ENCODE measurements at places on chromosomes 5 and 9.

DNA sequence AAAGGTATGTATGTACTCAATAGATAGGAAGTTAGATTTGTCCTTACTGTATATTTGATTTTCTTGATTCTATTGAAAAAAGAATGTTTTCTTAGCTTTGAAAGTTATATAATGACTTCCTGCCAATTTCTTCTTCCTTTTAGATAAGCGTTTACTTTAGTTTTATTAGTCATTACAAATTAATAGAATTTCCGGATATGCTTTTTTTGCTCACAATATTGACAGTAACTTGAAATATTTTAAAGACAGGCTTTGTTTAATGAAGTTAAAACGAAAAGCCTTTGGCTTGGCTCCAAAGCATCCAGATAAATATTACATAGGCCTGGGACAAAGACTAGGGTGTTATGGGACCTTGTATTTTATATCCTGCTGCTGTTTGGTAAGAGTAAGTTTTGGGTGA is 49.5 kb downstream of the CWC27 start:
- no peak for DNase-seq

- DNase-seq, result no peak
These were observed 16.2 kb downstream of the GDNF start for GRCh38 chr5:37823433-37824152.

DNA sequence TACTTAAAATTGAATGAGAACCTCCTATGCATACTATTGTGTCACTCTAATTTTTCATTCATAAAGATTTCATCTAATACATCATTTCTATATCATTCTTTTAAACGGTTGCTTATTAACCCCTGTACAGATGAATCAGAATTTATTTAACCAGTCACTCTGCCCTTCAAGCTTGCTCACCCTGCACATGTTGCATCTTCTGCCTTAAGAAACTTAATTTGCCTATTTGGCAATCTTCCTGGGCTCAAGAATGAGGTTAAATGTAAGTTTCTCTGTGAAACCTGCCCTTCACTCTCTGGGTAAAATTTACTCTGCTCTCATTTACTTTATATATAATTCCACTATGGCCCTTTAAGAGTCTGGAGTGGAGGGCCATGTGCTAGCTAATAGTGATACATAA is 434.7 kb upstream of the ZNF608 start:
- DNase-seq, result no peak

GRCh38 chr5:54719384-54720283 is 202.1 kb downstream of the SNX18 start:
- peak; percentile 73 for DNase-seq

DNA sequence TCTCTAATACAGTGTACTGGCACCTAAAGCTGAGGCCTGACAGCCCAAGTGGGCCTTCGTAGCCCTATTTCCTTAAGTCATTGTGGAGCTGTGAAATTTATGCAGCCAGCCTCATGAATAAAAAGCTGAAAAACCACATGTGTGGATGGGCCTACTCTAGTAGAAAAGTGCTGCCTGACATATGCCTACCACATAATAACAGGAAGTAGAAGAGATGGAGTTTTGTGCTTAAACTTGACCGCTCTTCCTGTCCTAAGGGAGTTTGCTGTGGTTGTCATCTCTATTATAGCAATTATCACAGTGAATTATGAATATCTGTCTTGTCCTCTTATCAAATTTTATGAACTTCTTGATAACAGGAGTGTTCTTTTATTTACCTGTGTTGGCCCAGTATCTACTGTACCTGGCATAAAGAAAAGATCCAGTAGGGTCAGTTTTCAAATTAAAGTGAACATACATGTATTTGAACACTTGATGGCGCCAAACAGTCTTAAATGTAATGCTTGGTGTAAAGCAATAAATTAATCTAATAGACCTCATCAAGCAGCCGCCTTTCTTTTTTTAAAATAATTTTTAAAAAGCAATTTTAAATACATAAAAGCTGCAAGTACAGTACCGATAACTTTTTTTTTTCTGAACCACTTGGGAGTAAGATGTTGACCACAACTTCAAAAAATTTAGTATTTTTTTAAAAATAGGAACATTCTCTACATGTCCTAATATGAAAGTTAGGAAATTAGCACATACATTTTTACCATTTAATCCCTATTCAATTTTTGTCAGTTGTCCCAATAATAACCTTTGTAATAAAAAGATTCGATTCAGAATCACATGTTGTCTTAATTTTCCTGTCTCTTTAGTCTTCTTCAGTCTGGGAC is 51.0 kb downstream of the FKTN start:
- DNase-seq, result peak; percentile 49

- no peak for DNase-seq
These were observed 5.6 kb downstream of the TLE1 start for GRCh38 chr9:81683704-81684103.

DNA sequence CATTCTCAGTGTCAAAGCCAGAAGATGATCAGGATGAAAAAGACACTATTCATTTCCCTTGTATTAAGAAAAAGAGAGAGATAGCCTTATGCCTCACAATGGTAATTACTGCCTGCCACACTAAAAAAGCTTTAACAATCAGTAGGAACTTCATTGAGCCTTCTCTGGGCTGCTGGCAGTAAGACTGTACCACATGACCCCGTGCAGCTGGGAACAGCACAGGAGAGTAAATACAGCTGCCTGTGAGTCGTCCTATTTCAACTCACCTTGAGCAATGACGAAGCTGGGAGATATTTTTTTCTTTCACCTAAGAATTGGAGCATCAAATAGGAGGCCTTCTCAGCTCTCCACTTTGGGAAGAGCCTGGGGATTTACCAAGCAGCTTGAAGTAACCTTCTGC is 316.3 kb downstream of the GABRB2 start:
- DNase-seq, result no peak

GRCh38 chr9:26801772-26802171 is 90.8 kb downstream of the CAAP1 start:
- no peak for DNase-seq

- DNase-seq, result no peak
These were observed 173.7 kb downstream of the DAB2IP start for GRCh38 chr9:121825031-121825691.

DNA sequence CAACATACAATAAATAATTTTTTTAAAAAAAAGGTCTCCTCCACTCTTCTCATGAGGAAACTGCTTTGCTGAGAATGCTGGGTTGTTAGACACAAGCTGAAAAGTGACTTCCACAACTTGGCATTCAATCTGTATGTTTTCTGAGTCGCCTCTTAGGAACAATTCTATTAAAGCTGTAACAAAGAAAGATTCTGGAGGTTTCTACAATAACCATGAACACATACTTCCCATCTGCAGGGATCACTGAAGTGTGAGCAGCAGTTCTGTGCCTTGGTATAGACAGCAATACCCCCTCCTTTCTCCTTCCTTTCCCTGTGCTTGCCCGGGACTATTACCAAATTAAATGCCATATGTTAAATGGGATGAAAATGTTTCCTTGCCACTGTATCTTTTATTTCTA is 1.5 kb downstream of the DIRAS2 start:
- no peak for DNase-seq

GRCh38 chr9:132147331-132147730 is 14.5 kb upstream of the NTNG2 start:
- no peak for DNase-seq

GRCh38 chr9:72132052-72132451 is 17.2 kb upstream of the GDA start:
- peak; percentile 22 for DNase-seq

GRCh38 chr5:95858023-95858461 is 35.5 kb upstream of the GLRX start:
- DNase-seq, result no peak

DNA sequence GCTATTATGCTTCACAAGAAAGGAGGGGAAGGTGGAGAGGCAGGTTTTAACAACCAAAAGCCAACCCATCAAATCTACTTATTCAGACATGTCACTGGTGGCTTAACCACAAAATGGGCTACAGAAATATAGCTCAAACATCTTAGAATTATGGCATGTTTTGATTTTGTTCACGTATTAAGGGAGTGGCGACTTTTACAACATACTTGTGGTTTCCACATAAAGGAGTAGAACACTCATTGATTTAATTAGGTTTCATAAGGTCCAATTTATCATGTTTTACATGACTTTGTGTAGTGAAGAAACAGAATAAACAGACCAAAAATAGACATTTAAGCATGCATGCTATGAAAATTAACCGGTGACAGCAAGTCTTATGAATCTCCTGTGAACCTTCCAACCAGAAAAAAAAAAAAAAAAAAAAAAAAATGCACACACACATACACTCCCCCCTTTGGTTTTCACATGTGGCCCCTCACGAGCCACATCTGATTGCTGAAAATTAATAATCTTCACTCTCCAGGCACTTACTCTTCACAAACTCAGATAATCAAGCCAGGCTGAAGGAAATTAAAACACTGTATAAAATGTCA is 5.4 kb downstream of the ZNF608 start:
- no peak for DNase-seq

- DNase-seq, result no peak
These were observed 82.0 kb downstream of the WNK2 start for GRCh38 chr9:93265972-93266371.

GRCh38 chr9:117561761-117562160 is 142.4 kb upstream of the TLR4 start:
- DNase-seq, result no peak

GRCh38 chr5:53335115-53335514 is 145.3 kb upstream of the FST start:
- DNase-seq, result no peak

- no peak for DNase-seq
These were observed 87.5 kb downstream of the SECISBP2 start for GRCh38 chr9:89405826-89406225.

DNA sequence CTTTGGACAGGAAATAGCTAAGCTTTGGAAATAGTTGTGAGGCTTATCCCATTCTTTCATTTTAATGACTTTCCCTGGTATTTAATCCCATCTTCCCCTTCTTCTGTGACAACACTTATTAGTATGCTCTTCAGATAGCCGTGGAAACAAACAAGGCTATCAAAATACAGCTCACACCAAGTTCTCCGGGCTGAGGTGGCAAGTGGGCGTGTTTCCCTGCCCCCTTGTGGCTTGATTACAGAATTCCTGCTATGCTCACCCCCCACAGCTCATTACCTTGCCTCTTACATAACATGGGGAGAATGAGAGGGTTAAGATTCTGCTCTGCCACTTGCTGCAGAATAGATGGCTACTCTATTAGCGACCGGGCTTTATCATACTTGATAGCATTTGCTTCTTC is 437.1 kb upstream of the TLE4 start:
- peak; percentile 47 for DNase-seq

DNA sequence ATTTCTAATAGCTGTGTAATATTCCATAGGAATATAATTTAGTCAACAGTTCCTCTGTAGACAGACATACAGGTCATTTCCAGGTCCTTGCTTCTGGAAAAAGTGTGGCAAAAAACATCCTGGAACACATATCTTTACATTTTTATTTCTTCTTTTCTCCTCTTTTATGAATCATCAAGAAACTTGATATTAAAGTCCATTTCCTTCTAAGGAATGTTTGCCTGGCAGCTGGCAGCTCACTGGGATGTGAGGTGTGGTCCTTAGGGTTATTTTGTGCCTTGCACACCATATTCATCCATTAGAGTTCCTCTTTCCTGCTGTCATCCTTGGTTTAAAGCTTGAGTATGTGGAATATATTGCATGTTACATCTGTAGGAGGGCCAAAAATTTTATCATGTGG is 122.0 kb downstream of the GALNT10 start:
- DNase-seq, result no peak

DNA sequence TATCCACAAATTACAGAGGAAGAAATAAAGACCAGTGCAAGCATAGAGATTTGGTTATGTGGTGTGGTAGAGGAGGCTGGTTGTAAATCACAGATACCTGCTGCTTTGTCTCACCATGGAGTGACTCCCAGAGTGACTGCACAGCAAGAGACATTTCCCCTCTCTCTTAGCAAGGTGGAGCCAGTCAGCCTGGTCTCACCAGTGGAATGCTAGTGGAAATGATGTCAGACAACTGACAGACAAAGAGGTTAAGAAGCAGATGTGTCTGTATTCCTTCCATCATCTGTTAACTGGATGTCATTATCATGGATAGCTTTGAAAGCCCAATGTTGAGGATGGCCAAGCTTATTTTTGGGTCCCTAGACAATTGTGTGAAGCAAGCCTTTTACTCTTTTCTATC is 509.4 kb upstream of the SEMA6A start:
- DNase-seq, result no peak

GRCh38 chr5:131587541-131587940 is 47.5 kb downstream of the RAPGEF6 start:
- DNase-seq, result no peak

DNA sequence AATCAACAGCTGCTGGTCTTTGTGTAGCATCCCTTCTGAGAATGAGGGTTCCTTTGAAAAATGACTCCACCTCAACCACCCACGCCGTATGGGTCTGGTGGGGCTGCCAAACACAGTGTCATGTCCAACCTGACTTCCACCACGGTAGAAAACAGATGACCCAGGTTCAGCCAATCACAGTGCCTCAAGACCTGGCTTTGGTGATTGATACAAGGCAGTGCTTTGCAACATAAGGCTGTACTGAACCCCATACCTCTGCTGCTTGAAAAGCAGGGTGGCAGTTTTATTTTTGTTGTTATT is 11.5 kb upstream of the TGFBR1 start:
- DNase-seq, result no peak

DNA sequence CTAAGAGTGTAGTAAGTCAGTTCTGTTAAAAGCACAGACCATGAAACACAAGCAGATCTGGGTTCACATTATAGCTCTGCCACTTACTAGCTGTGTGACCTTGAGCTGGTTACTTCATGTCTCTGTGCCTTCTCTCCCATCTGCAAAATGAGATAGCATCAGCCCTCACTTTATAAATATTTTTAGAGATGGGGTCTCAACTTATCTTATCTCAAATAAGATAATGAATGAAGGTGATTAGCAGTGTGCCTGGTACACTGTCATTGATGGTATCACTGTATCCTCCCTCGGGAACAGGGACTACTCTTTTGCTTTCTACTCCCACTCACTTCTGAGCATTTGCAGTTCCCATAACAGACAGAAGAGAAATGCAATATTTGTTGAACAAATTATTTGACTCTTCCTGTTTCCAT is 52.4 kb downstream of the GALNT10 start:
- DNase-seq, result no peak

DNA sequence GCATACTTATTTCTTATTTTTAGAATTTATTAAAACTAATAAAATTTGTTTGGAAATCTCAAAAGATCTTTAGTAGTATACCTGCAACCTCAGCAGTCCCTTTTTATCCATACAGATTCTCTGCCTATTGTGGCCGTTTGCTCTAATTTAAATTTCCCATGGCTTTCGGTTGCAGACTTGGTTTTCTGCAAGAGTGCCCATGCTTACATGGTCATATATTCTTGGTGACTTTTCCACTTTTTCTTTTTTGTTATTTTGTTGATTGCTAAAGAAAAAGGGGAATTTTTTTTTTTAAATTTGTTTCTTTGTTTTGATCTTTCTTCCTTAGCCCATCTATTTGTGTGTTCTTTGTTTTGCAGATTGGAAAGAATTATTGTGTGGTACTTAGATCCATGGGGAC is 20.6 kb downstream of the ZCCHC7 start:
- no peak for DNase-seq

GRCh38 chr9:86396412-86396811 is 42.2 kb upstream of the TUT7 start:
- DNase-seq, result no peak
